ENCODE measurements at places on chromosomes 4 and X.
A peak's percentile ranks its signal among the peaks of the same experiment; 100 is the strongest.

DNA sequence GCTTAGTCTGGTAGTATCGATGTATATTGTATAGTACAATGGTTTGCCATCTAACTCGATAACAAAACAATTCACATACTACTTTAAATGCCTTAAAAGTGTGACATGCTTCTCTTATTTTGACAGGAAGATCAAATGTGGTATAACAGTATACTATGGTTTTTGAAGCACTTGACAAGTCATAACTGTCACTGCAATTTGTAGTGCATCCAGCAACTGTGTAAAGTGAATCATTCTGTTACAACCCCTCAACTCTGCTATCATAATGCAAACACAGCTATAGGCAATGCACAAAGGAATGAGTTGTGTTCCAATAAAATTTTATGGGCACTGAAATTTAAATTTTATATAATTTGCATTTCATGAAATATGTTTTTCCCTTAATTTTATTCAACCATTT, 14.0 kb downstream of the RAP1GDS1 start:
- no peak for DNase-seq
- no peaks in the 10 kb centered on the region for H3K36me3 ChIP-seq
- H3K27ac ChIP-seq, result no peak overlapping the region
- no peaks in the 10 kb centered on the region for H3K27me3 ChIP-seq
- no peaks in the 10 kb centered on the region for H3K4me1 ChIP-seq

GRCh38 chr4:88659890-88660208, 37.8 kb downstream of the NAP1L5 start:
- H3K27me3 ChIP-seq, result no peaks in the 10 kb centered on the region
- no peak overlapping the region for H3K4me3 ChIP-seq
- no peaks in the 10 kb centered on the region for H3K36me3 ChIP-seq
- peaks cover 8% of the 10 kb centered on the region for H3K4me1 ChIP-seq

DNA sequence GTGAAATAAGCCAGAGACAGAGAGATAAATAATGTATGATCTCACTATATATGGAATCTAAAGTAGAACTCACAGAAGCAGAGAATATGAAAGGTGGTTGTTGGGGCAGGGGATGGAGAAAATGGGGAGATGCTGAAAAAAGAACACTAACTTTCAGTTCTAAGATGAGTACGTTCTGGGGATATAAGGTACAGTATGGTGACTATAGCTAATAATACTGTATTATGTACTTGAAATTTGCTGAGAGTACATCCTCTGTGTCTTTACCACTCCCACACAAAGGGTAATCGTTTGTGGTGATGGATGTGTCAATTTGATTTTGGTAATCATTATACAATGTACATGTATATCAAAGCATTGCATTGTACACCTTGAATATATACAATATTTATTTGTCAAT, 6.6 kb downstream of the FBXL5 start:
- no peak overlapping the region for H3K27ac ChIP-seq
- H3K36me3 ChIP-seq, result no peaks in the 10 kb centered on the region
- H3K27me3 ChIP-seq, result no peaks in the 10 kb centered on the region
- H3K4me1 ChIP-seq, result peaks cover 92% of the 10 kb centered on the region

- no peaks in the 10 kb centered on the region for H3K4me1 ChIP-seq
- DNase-seq, result no peak
- H3K4me3 ChIP-seq, result no peak overlapping the region
Measured at GRCh38 chr4:89725268-89725667, 111.7 kb downstream of the SNCA start.

GRCh38 chr4:85807247-85807950, 332.4 kb downstream of the ARHGAP24 start:
- no peak for DNase-seq
- no peaks in the 10 kb centered on the region for H3K4me1 ChIP-seq
- peak overlapping the region; percentile 16 for H3K27ac ChIP-seq
- H3K36me3 ChIP-seq, result no peaks in the 10 kb centered on the region

DNA sequence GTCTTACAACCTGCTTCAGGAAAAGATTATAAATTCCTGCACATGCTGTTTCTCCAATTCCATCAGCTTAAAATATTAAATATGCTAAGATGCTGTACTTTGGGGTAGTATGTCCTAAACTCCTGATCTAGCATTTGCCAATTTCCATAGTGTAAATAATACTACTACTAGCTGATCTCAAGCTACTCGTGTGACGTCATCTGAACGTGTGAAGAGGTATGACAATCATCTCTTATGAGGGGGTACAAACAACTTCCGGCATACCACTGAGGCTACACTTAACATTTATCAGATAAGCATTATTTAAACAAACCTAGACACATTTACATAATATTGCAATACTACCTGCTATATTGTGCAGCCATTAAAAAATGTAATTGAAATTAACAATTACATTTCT, 52.4 kb upstream of the APELA start:
- H3K27ac ChIP-seq, result no peak overlapping the region
- H3K4me3 ChIP-seq, result no peak overlapping the region
- no peaks in the 10 kb centered on the region for H3K27me3 ChIP-seq
- no peak for DNase-seq

DNA sequence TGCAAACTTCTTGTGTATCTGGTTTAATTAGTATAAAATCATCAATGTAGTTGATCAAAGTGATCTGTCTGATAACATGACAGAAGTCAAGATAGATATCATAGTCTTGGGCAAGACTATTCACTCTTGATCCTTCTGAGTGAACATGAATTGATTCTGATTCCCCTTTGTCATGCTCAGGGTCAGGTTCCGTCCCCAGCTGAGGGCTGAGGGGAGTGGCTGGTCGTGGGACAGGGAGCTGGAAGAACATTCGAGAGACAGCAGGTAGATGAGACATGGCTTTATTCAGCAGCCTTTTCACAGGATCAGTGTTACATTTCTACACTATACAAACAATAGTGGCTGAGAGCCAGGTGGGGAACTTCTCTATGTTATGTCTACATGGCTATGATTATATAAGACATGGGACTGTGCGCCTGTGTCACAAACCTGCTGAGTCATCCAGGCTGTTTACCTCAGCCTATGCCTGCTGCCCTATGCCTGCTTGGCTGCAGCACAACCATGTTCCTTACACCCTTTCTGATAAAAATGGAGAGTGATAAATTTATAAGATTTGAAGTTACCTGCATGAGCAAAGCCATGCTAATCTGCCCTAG, 586.9 kb upstream of the NR3C2 start:
- no peak for DNase-seq
- H3K36me3 ChIP-seq, result no peaks in the 10 kb centered on the region
- H3K27ac ChIP-seq, result no peak overlapping the region
- H3K27me3 ChIP-seq, result no peaks in the 10 kb centered on the region
- no peak overlapping the region for H3K4me3 ChIP-seq

GRCh38 chrX:3526731-3527130, 180.3 kb upstream of the MXRA5 start:
- no peak for DNase-seq
- H3K27me3 ChIP-seq, result no peaks in the 10 kb centered on the region
- H3K36me3 ChIP-seq, result no peaks in the 10 kb centered on the region
- no peak overlapping the region for H3K4me3 ChIP-seq

- H3K4me1 ChIP-seq, result no peaks in the 10 kb centered on the region
- no peaks in the 10 kb centered on the region for H3K27me3 ChIP-seq
- H3K36me3 ChIP-seq, result peaks cover 12% of the 10 kb centered on the region
- H3K27ac ChIP-seq, result no peak overlapping the region
- no peak overlapping the region for H3K4me3 ChIP-seq
Measured at GRCh38 chrX:23736030-23736429, 7.0 kb downstream of the ACOT9 start.

DNA sequence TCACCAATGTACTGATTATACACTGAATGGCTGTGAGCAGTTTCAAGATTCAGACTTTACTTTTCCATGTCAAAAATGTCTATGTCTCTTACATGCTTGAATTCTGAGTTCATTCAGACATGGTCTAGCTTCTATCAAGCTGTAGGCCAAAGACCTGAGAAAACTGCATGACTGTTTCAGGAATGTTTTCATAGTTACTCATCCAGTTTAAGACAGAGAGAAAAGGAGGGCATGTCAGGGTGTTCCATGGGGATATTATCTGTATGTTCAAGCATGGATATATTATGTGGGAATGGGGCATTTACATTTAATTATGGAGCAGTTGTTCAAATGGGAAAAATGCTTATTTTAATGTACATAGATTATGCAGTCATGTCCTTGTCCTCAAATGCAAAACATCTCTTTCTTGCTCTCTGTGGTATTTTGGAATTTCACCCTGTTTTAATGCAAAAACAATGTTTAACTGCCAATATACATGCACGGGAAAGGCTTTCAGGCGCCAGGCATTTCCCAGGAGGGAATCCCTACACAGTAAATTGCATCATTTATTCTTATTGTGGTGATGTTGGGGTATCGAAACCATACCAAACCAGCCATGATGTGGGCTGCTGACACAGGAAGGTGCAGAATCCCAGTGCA, 429.1 kb upstream of the INTU start:
- H3K27me3 ChIP-seq, result no peaks in the 10 kb centered on the region
- H3K36me3 ChIP-seq, result no peaks in the 10 kb centered on the region
- H3K4me3 ChIP-seq, result no peak overlapping the region
- no peak overlapping the region for H3K27ac ChIP-seq
- H3K4me1 ChIP-seq, result no peaks in the 10 kb centered on the region

GRCh38 chr4:38822748-38823303, 18.2 kb upstream of the TLR1 start:
- no peaks in the 10 kb centered on the region for H3K36me3 ChIP-seq
- H3K4me1 ChIP-seq, result peaks cover 7% of the 10 kb centered on the region
- no peak overlapping the region for H3K27ac ChIP-seq
- no peaks in the 10 kb centered on the region for H3K27me3 ChIP-seq

- H3K4me1 ChIP-seq, result no peaks in the 10 kb centered on the region
- H3K36me3 ChIP-seq, result no peaks in the 10 kb centered on the region
- no peak for DNase-seq
- H3K4me3 ChIP-seq, result no peak overlapping the region
Measured at GRCh38 chrX:110531873-110532580, 173.4 kb downstream of the RTL9 start.

DNA sequence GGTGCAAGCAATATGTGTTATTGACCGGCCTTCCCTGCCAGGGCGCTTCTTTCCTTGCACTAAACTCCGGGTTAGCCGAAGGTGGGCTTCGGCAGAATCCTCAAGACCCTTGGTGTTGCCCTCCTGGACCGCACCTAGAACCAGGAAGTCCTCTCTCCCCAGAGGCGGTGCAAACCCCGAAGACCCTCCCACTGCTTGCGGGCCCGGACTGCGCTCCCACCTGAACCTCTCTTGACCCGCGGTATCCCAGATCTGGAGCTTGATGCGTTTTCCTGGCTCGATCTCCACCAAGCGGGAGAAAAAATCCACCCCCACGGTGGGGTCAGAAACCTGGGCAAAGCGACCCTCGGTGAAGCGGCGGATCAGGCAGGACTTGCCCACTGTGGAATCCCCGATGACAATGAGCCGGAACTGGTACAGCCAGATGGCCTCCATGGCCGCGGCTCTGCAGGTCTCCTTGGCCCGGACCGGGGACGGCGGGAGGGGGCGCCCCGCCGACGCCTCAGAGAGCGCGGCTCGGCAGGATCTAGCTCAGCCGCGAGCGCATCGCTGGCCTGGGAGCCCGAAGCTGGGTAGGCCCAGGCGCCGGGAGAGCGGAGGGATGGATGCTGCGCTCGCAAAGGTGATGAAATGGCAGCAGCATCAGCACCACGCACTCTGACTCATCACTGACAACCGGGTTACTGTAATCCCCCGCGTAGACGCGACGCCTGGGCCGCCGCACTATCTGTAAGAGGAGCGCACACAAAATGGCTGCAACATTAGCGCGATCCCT, at the start of gene RAB39B:
RAB39B (minus strand) TSS at position 638 of the 775 bp plus-strand sequence; CDS start at position 435, 203 bp downstream.
- no peaks in the 10 kb centered on the region for H3K27me3 ChIP-seq
- H3K4me3 ChIP-seq, result peak within 1 kb of the TSS; percentile 26
- no peaks in the 10 kb centered on the region for H3K36me3 ChIP-seq
- H3K27ac ChIP-seq, result no peak within 1 kb of the TSS
- no peaks in the 10 kb centered on the region for H3K4me1 ChIP-seq
- no peak for DNase-seq

GRCh38 chrX:111444881-111445280, 32.9 kb upstream of the DCX start:
- H3K4me3 ChIP-seq, result no peak overlapping the region
- no peak overlapping the region for H3K27ac ChIP-seq
- H3K36me3 ChIP-seq, result no peaks in the 10 kb centered on the region
- no peaks in the 10 kb centered on the region for H3K27me3 ChIP-seq
- no peak for DNase-seq
- no peaks in the 10 kb centered on the region for H3K4me1 ChIP-seq

DNA sequence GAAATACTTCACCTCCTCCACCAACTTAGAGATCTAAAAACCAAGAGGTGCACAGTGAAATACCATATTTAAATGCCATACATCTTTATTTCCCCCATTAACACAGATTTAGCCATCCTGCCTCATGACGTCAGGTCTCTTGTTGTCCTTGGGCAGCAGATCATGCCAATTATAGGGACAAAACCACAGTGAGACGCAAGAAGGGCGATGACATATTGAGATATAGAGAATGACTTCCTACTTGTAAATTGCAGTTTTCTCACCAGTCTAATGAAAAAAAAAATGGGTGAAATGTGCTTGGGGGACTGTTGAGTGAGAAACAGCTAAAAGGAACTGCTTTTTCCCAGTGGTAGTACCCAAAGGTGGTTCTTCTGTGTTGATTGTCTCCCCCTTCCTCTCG, 24.3 kb downstream of the RS1 start:
- no peaks in the 10 kb centered on the region for H3K36me3 ChIP-seq
- no peak for DNase-seq
- no peaks in the 10 kb centered on the region for H3K4me1 ChIP-seq
- H3K4me3 ChIP-seq, result no peak overlapping the region
- H3K27me3 ChIP-seq, result no peaks in the 10 kb centered on the region
- H3K27ac ChIP-seq, result no peak overlapping the region

DNA sequence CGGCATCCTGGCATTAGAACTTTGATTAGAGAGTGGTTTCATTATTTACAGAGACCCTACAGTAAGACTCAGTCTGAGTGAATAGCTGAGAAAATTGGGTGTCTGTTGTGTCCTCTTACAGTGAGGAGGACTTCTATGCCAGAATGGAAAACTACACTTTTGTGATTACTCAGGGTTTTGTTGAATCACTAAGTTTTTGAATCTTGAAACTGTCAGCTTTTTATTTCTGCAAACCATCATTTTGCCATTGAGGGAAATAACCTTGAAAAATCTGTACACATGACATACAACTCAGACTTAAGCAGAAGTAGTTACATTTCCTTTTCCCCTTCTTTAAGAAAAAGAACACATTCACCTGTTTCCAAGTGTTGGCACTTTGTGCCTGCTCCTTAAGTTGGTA, 117.6 kb upstream of the RASGEF1B start:
- no peaks in the 10 kb centered on the region for H3K27me3 ChIP-seq
- no peaks in the 10 kb centered on the region for H3K4me1 ChIP-seq
- DNase-seq, result no peak
- H3K4me3 ChIP-seq, result no peak overlapping the region
- H3K27ac ChIP-seq, result no peak overlapping the region

All from esophagus squamous epithelium (tissue), 5 donors.